ENCODE measurements at places on chromosomes 7 and 10.

DNA sequence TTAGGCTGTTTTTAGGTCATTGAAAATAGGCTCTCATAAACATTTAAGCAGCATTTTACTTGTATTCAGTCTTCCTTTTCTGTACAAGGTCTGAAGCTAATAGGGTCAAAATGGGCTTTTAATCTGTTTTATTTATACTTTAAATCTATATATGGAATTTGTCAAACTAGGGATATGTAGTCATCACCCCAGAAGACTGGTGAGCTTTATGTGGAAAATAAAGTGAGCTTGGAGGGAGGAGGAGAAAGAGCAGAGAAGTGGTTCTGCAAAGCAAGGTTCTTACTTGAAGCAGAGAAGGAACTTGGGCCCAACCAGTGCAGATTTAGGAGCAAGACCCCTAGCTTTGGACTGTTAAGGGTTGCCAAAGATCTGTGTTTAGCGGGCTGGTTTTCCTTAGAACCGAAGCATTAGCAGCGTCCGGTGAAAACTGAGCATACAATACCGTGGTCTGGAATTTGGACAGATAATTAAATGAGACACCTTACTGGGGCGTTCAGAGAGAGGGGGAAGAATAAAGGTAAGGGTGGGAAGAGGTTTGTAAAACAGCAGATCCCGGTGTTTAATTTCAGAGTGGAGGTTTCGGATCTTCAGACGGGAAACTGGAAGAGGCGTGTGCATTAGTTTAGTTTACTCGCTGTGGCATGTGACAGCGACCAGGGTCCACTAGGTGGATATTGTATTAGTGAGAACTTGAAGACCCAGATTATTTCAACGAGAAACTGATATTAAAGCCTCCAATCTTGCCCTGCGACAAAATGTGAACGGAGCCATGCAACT lies 2.4 kb downstream of the BAMBI start:
- no peak for DNase-seq

DNA sequence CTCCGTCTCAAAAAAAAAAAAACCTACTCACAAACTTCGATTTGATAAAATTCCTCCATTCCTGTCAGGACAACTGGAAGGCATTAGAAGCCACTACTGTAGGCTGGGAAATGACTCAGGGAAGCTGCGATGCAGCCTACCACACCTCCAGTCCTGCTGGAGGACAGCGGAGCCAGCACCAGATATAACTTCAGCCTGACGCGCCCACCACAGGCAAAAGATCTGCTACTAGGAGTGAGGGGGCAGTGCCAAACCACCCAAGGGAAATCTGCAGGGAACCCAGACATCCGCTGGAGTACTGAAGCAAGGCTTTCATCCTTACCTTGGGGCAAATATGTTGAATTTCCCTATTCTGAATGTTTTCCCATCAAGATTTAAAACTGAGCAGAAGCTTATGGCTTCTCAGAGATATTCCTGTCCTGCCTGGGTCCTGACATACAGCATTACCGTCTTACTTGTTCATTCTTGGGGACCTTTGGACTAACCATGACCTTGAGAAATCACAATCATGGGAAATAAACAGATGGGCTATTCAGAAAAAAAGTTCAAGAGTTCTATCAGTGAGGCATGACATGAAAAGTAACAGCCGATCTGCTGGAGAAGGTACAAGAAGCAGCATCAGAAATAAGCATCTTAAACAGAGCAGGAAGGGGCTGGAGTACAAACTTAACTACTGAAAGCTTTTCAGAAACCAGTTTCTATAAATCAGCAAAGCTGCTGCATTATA lies 20.4 kb downstream of the BCCIP start:
- no peak for DNase-seq

DNA sequence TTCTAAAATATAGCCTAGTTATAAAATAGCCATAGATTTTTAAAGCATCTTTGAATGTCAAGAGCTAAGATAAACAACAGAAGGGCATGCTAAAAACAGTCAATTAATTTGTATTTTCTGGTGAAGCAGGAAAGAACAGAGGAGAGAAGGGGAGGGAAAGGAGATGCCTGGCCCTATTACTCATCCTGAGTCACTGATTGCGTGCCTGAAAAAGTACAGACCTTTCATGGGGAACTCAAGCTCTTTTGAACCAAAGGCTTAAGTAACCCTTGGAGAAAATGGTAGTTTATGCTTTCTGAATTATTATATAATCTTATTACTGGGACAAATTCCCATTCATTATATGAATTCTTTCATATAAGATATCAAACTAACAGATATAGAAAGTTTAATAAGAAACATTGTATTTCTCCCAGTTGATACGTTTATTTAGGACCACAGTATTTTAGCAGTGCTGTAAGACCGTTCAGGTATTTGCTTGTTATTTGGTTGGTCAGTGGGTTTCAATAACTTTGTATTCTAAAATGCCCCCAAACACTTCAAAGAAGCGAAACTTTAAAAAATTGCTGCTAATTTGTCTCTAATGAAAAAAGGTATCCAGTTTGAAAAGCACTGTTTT lies 151.3 kb downstream of the HGF start:
- no peak for DNase-seq

GRCh38 chr7:117064688-117065087 lies 111.4 kb downstream of the ST7 start:
- no peak for DNase-seq

- DNase-seq, result no peak
Observed at GRCh38 chr10:132946806-132947546, 4.6 kb upstream of the CFAP46 start.

DNA sequence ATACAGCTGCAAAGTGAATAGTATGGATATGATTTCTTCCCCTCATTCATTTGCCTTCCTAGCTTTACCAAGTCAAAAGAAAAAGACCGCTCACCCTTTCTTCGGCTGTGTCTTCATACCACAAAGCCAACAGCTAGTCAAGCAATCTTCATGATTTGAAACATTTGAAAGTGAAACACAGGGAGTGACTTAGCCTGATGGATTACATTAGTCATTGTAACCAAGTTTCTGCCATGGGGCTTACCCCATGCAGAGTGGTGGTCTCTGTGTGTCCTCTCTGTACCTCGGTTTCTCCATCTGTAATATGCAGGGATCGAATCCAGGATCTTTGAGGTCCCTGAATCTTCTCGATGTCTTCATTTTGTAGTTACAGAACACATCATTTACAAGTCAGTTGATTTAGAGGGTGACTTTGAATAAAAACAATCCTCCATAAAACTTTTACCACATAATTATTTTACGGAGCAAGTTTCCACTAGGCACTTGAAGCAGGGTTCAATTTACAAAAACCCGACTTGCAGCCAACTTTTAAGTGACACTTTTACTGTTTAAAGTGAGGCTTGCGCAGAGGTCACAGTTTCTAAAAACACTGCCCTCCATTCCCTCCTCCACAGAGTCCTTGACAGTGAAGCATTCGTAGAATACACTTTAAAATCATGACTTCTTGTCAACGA lies 2.2 kb upstream of the LGI1 start:
- DNase-seq, result no peak

DNA sequence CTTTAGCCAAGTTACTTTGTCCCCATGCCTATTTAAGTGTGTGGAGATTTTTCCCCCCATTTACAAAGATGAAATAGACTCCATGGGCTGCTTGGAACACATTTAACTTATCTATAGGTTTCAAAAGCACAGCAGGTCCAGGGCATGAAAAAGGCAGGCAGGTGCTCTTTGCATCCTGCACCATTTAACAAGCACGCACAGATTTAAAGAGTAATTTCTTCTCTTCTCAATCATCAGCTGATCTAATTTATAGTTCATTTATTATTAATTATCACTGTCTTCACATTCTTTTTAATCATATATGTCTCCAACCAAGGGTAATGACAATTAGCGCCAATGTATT lies 156.8 kb downstream of the CACNA2D1 start:
- DNase-seq, result no peak

- peak; percentile 26 for DNase-seq
Observed at GRCh38 chr7:150942001-150942590, 36.0 kb downstream of the KCNH2 start.

GRCh38 chr7:40356871-40357709 lies 222.3 kb downstream of the SUGCT start:
- no peak for DNase-seq

DNA sequence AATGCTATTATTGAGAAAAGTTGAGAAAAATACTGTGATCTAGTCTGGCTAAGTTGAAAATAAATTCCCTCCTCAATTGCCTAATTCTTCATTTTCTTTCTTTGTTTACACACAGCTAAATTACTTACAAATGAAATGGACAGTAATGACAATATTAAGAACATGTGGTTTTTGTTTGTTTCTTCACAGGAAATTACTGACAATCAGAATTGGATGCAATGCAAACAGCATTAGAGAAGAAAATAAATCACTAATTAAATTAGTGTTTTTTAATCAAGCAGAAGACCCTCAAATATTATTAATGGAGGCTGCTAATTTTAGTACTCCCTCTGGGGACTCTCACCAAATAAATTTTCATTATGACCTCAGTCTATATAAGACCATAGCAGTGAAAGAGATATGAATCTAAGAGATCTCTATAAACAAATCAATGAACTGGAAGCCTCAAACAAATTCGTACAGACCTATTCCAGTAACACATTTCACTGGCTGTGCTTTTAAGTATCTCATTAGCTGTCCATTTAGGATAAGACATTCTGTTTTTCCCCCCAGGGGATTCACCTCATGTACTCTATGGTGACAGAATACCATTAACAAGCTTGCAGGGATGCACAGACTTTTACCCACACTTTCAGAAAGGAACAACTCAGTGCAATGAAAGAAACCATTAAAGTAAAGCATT lies 202.0 kb upstream of the DGKB start:
- no peak for DNase-seq

DNA sequence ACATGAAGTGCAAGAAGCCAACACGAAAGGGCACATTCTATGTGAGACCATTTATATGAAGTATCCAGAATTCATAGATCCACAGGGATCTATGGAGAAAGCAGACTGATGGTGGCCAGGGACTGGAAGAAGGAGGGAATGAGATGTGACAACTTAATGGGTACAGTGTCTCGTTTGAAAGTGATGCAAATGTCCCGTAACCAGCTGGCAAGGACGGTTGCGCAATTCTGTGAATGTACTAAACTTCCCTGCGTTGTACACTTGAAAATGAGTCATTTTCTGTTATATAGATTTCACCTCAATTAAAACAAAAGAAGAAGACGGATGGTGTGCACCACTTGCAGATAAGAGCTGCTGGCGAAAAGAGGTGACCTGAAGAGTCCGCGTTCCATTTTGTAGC lies 861.1 kb downstream of the TYW1 start:
- DNase-seq, result no peak

DNA sequence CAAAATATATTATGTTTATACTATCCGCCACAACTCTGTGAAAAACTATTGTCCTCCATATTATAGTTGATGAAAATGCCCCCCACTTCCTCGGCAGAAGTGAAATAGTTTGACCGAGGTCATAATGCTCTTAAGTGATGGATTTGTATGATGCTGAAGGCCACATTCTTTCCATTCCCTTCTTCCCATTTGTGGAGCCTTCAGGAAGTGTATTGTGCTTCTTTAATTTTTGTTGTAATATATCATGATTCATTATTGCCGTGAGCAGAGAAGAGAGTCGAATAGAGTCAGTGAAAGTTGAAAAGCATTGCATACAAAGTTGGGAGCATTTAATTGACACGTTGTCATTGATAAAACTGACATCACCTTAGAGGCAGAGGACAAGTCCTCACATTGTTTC lies 460.3 kb downstream of the SUGCT start:
- no peak for DNase-seq

GRCh38 chr7:142331941-142332340 lies 74.1 kb upstream of the PRSS58 start:
- no peak for DNase-seq

DNA sequence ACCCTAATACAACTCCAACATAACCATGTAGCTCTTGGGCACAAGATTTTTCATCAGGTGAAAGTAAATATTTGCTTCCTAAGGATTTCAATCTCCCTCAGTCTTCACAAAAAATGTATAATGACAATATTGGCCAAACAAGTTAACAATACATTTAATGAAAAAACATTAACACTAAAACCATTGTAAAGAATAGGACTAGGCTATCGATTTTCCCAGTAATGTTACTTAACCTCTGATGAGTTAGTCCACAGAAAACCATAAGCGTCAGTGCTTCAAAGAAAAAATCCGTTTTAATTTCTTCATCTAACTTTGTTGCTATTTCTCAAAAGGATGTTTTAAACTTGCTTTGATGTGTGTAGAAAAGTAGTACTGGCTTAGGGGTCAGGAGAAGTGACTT lies 1.2 kb downstream of the ZNF33B start:
- no peak for DNase-seq
